ENCODE measurements at places on chromosomes 12 and 14.

DNA sequence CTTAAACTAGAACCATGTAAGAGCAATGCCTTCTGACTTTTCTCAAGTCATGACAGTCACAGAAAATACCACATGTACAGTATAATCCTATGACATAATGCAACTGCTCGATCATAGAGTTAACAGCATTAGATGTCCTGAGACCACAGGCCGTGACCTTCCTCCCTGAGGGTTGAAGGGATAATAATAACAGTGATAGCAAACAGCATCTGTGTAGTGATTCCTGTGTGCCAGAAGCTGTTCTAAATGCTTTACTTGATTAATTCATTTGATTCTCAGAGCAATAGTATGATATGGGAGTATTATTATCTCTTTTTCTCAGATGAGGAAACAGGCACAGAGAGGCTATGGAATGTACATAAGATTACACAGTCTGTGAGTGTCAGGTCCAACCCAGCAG is 53.2 kb downstream of the SLC35F4 start:
- no peak for DNase-seq

- DNase-seq = no peak
Measured at GRCh38 chr12:128476266-128476665, 209.3 kb downstream of the TMEM132C start.

DNA sequence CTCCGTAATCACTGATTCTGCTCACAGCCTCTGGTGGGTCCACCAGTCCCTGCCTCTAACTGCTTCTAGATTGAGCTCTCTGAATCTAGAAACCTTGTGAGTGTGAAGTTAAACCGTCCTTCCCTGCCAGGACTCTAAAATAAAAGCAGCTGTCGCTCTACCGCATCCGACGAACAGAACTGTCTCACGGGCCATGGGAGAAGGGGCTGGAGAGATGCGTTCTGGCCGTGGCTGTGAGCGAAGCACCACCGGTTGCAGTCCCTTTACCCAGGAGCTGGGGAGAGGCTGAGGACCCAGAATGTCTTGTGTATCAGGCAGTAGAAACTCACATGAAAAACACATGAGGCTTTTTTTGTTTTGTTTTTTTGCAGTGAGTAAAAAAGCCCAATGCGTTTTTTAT is 159.6 kb downstream of the PIWIL1 start:
- no peak for DNase-seq

DNA sequence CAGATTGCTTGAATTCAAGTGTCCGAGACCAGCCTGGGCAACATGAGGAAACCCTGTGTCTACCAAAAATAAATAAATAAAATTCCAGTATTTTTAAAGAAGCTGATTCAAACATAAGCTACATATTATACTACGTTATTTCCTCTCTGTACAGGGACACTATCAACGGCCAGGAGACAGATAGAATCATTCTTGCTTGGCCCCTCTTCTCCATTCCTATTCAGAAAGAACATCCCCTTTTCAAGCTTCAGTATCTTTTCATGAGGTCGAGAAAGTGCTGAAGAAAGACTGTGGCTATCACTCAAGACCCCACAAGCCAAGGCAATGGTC is 314 bp upstream of the DHRS7 start:
- no peak for DNase-seq

GRCh38 chr12:68342966-68343365 is 10.8 kb upstream of the MDM1 start:
- DNase-seq = no peak

GRCh38 chr12:29782871-29783772 is 620 bp downstream of the TMTC1 start:
- no peak for DNase-seq

DNA sequence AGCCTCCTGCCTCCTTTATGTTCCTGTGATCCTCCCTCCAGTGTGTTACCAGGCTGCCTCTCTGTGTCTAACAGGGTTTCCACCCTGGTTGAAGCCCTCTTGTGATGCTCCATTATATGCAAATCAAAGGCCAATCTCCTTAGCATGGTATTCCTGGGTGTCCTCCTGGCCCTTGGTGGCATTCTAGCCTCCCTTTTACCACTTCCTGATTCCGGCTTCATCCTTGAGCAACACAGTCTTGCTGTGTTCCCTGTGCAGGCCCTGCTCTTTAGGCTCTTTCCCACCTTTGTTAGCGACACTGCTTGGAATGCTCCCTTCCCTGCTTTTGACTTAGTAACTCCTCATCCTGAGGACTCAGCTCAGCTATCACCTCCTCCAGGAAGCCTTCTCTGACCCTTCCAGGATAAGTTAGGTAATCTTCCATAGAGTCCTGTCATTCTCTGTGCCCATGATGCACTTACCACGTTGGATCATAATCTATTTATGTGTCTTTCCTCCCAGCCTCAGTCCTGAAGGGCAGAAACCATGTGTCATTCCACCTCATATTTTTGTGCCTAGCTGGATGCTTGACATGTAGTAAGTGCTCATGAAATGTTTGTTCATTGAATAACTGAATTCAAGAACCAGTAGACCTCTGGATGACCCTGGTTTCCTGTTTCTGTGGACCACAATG is 37.3 kb downstream of the PRKCH start:
- no peak for DNase-seq

Measured in immature natural killer cell (primary cell).